Hepatocyte (in vitro differentiated cells): ENCODE measurements at places on chromosomes 3 and 15. TPM values are rescaled to one million over a fixed set of nuclear protein-coding genes. Genes with fewer than 3 reads are reported as not detected.

MUSTN1 gene
- total RNA-seq = 1.8 and 2.6 TPM in 2 replicates

CHRM5 gene
- total RNA-seq = not detected in 2 replicates

GRCh38 chr3:88114878-88115549 lies 34.7 kb upstream of the C3orf38 start:
- no peak for DNase-seq

DNA sequence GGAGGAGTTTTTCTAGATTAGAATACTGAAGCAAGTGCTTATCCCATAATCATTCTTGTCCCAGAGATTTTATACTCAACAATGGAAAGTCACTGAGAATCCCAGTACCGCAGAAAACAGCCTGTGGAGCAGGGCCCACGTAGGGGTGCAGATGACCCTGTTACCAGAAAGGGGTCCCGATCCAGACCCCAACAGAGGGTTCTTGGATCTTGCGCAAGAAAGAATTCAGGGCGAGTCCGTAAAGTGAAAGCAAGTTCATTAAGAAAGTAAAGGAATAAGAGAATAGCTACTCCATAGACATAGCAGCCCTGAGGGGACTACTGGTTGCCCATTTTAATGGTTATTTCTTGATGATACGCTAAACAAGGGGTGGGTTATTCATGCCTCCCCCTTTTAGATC lies 2.6 kb downstream of the GCNT3 start:
- no peak for DNase-seq

- DNase-seq = no peak
Observed at GRCh38 chr3:182808041-182808770, 14.9 kb downstream of the ATP11B start.

CMTM8 gene
- total RNA-seq = 17.1 and 20.7 TPM in 2 replicates

HDC gene
- total RNA-seq = 0.44 TPM in 1 of 2 replicates, not detected in the other

DNA sequence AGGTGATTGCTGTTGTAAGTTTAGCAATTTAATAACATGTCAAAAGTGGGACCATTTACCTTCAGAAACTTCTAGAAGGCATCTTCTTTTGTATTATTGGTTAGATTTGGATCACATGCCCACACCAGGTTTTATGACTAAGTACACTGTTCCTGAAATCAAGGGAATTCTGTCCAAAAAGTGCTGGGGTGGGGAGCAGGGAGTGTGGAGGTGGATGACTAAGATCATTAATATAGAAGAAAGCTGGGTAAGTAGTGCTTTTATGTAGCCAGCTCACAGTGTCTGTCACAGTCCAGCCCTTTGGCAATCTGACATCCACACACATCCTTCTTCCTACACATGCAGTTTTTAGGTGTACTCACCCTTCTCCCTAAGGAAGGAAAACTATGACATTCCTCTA lies 120.0 kb downstream of the TMCO5A start:
- no peak for DNase-seq

- DNase-seq = peak; percentile 63
Observed at GRCh38 chr3:194369522-194370279, at the start of gene LRRC15. TSS of gene LRRC15 (minus strand) at chr3:194369743. CDS start at chr3:194361043, 8,700 bp downstream.

DNA sequence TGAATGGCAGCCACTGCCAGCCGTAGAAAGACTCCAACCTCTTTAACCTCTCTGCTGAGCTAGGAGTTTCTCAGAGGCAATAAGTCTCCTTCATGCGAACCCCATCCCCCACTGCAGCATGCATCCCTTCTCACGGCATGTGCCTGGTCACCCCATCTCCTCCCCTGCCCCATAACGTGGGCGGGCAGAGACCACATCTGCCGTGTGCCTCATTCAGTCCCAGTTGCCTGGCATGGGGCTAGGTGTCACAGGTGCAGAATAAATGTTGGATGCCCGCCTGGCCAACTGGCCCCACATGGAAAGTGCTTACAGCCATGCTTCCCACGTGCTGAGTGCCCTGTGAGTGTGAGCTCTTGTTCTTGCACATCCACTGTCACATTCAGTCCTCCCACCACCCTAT lies 43.5 kb upstream of the NTRK3 start:
- DNase-seq = no peak
